NCI-H1417 treated with DMSO at 0.1 percent for 48 hours (cell line): ENCODE measurements at places on chromosomes 16 and 17.

DNA sequence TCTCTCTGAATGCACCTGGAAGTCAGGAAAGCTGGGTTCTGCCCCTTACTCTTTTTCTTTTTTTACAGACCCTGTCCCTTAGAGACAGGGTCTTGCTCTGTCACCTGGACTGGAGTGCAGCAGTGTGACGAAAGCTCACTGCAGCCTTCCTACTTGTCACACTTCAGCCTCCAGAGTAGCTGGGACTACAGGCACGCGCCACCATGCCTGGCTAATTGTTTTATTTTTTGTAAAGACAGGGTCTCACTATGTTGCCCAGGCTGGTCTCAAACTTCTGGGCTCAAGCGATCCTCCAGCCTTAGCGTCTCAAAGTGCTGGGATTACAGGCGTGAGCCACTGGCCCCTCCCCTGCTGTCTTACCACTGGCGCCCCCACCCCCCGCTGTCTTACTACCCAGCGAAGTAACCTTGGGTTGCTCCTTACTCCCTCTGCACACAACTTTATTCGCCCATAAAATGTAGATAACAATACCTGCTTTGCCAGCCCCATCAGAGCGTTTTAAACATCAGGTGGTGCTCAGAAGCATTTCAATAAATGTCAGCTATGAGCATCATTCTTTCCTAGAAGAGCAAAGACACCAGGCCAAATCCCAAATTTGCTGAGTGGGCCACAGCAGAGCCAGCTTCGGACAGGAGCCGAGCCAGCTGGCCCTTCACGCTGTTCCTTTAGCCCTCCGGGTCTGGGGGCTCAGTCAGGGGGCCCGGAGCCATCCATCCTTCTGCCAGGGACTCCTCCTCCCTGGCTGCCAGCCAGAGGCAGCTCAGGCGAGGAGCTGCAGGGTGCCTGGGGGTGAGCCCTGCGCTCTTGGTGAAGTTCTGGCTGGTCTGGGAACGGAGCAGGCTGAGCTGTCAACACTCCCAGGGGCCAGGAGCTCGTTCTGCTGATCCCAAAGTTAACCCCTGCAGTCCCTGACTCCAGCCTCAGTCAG, 24.4 kb downstream of the SRL start:
- DNase-seq: no peak

DNA sequence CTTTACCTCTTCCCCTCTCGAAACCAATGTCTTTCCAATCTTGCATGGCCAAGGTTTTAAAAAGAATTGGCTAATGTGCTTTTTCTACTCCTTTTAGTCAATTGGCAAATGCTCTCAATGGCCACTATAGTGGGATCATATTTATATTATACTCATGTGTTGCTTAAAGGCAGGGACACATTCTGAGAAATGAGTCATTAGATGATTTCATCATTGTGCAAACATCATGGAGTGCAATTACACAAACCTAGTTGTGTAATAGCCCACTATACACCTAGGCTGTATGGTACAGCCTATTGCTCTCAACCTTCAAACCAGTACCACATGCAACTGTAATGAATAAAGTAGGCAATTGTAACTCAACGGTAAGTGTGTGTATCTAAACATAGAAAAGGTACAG, 180.9 kb downstream of the HS3ST3A1 start:
- no peak for DNase-seq

DNA sequence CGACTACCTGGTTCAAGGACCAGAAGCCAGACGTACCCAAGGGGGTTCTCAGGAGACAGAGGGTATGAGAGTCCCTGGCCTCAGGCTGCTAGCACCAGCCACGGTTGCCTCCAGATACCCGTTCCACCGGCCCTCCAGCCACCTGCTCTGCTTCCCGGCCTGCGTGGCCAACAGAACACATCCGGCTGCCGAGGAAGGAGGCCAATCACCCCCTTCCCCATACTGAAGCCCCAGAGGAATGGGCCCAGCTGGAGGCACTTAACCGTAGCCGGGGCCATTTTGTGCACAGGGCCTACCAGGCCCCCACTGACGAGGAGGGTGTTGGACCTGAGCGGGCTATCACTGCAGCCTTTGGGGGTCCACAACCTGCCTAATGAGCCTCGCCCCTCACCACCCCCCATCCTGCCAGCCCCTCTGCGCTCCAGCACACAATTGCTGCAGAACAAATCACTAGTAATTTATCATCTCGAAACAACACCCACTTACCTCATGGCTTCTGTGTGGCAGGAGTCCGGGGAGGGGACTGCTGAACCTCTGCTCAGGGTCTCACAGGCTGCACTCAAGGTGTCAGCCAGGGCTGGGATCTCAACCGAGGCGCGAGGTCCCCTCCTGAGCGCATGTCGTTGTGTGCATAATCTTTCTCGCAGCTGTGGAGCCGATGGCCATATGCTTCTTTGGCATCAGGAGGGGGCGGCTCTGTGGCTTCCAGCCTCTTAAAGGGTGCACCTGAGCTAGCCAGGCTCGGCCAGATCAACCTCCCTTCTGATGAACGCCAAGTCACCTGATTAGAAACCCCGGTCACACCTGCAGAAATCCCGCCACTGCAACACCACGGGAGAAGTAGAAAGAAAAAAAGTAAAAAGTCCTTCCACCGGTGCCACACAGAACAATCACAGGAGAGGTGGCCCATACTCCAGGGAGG, 10.1 kb upstream of the KREMEN2 start:
- no peak for DNase-seq

GRCh38 chr17:46035112-46035818, 36.2 kb downstream of the STH start:
- no peak for DNase-seq

DNA sequence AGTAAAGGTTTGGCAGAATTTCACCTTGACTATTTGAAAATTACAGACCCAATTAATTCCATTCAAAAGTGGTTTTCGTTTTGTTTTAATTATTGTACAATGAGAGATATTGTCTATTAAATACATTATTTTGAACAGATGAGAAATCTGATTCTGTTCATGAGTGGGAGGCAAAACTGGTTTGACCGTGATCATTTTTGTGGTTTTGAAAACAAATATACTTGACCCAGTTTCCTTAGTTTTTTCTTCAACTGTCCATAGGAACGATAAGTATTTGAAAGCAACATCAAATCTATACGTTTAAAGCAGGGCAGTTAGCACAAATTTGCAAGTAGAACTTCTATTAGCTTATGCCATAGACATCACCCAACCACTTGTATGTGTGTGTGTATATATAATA, 72.6 kb downstream of the CDK12 start:
- no peak for DNase-seq
